Suprapubic skin (tissue), 4 donors: ENCODE measurements at places on chromosomes 3 and 15.
A peak's percentile ranks its signal among the peaks of the same experiment; 100 is the strongest.

DNA sequence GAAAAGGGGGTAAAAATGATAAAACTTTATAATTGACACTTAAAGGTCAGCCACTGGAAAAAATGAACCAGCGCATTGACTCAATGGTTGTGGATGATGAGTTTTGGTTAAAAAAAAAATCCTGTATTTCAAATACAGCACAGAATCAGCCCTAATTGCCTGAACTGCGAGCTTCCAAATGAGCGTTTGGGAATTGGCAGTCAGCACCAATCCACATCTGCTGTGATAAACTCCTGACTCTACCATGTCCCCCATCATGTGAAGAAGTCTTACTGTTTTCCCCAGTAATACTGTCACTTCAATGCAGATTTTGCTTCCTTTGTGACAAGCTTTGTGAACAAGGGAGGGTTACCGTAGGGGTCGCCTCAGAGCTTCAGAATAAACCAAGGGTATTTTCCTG lies 235.4 kb downstream of the EBLN2 start:
- H3K27me3 ChIP-seq = peaks cover 2% of the 10 kb centered on the region
- no peaks in the 10 kb centered on the region for H3K36me3 ChIP-seq

GRCh38 chr3:1381647-1382036 lies 288.8 kb downstream of the CNTN6 start:
- no peaks in the 10 kb centered on the region for H3K36me3 ChIP-seq
- H3K27me3 ChIP-seq = no peaks in the 10 kb centered on the region
- DNase-seq = no peak
- H3K4me3 ChIP-seq = no peak overlapping the region
- H3K27ac ChIP-seq = no peak overlapping the region

- no peaks in the 10 kb centered on the region for H3K27me3 ChIP-seq
- peaks cover 6% of the 10 kb centered on the region for H3K36me3 ChIP-seq
- DNase-seq = no peak
- peak overlapping the region; percentile 73 for H3K27ac ChIP-seq
These were observed 11.8 kb downstream of the TNK2 start for GRCh38 chr3:195896361-195897080.

DNA sequence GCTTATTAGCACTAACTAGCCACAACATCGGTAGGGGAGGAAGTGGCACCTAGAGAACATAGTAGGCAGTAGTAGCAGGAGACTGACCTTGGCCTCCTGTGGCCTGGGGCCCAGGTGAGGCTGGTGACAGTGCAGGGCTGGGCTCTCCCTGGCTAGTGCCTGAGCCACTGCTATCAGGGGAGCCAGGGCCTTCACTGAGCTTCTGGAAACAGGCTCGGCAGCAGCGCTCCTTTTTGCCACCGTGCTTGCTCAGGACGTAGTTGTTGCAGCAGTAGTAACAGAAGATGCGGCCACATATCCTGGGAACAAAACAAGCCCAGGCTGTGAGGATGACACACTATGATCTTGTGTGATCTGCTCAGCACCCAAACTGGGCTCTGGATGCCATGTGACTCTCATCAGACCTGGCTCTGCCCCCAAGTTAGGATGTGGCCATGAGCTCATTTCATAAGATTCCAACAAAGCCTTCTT lies 15.1 kb downstream of the CXCR6 start:
- peak; percentile 82 for DNase-seq
- peak overlapping the region; percentile 58 for H3K27ac ChIP-seq
- peaks cover 99% of the 10 kb centered on the region for H3K36me3 ChIP-seq

- H3K4me1 ChIP-seq = peaks cover 9% of the 10 kb centered on the region
- no peak overlapping the region for H3K27ac ChIP-seq
- no peak for DNase-seq
- no peak overlapping the region for H3K4me3 ChIP-seq
- H3K27me3 ChIP-seq = no peaks in the 10 kb centered on the region
These were observed 189.8 kb downstream of the MBNL1 start for GRCh38 chr3:152458376-152459117.

DNA sequence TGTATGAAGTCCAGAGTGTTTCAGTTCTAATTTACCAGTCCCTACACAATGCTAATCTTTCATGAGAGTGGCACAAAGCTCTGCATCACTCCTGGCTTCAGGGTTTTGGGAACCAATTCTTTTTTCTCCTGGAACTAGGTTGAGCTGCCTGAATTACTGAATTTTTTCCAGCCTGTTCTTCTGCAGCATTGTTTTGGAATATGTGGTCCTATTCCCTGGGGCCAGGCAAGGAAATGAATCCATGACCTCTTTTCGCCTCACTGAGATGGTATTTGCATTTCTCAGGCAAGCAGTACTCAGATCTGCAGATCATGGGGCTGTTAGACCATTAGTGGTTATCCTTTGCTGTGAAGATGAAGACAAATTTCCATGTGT lies 25.6 kb upstream of the GPR171 start:
- no peaks in the 10 kb centered on the region for H3K27me3 ChIP-seq
- no peak overlapping the region for H3K4me3 ChIP-seq
- H3K36me3 ChIP-seq = no peaks in the 10 kb centered on the region
- peaks cover 23% of the 10 kb centered on the region for H3K4me1 ChIP-seq
- no peak for DNase-seq

- H3K27me3 ChIP-seq = no peaks in the 10 kb centered on the region
- peaks cover 39% of the 10 kb centered on the region for H3K36me3 ChIP-seq
- no peaks in the 10 kb centered on the region for H3K4me1 ChIP-seq
- no peak for DNase-seq
These were observed 58.9 kb downstream of the ABCC5 start for GRCh38 chr3:183958775-183959174.

GRCh38 chr3:74824366-74824765 lies 209.9 kb upstream of the CNTN3 start:
- no peak overlapping the region for H3K4me3 ChIP-seq
- H3K4me1 ChIP-seq = no peaks in the 10 kb centered on the region
- H3K27ac ChIP-seq = no peak overlapping the region

- no peaks in the 10 kb centered on the region for H3K27me3 ChIP-seq
- peaks cover under 1% of the 10 kb centered on the region for H3K4me1 ChIP-seq
- H3K4me3 ChIP-seq = no peak overlapping the region
- H3K36me3 ChIP-seq = peaks cover 4% of the 10 kb centered on the region
- DNase-seq = no peak
These were observed 5.8 kb upstream of the TATDN2 start for GRCh38 chr3:10242182-10243065.

DNA sequence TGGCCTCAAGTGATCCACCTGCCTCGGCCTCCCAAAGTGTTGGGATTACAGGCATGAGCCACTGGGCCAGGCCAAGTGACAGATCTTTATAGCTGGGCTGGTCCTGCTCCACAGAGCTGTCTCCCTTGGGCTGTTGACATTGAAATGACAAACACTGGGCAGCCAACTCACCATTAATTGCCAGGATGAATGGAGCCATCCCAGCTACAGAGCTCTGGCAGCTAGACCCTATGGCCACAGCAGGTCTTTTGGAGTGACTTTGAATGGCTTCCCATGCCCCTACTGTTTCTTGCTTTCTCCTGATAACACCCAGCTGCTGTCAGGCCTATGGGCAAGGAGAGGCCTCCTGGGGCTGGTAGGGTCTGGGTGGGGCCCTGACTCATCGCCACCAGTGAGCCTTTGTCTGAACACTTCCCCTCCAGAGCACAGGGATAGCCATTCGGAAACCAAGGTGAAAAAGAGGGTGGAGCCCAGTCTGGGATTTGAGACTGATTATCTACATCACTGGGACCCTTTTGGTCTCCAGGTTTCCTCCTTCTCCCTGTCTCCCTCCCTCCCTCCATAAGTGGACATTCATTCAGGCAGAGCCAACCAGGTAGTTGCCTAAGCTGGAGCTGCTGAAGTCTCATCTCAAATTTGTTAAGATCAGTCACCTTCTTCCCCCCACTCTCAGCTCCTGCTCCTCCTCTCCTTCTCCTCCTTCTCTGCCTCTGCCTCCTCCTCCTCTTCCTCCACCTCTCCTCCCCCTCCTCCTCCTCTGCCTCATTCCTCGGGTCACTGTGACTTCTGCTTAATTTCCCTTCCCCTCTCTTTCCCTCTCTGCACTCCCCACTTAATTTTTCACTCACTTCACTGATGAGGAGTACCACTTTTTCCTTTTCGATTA lies 34.0 kb downstream of the BHLHE40 start:
- no peak overlapping the region for H3K27ac ChIP-seq
- no peak overlapping the region for H3K4me3 ChIP-seq

GRCh38 chr3:115710799-115711198 lies 87.5 kb downstream of the GAP43 start:
- no peaks in the 10 kb centered on the region for H3K27me3 ChIP-seq
- no peak overlapping the region for H3K27ac ChIP-seq
- no peaks in the 10 kb centered on the region for H3K36me3 ChIP-seq
- no peak overlapping the region for H3K4me3 ChIP-seq
- no peaks in the 10 kb centered on the region for H3K4me1 ChIP-seq

DNA sequence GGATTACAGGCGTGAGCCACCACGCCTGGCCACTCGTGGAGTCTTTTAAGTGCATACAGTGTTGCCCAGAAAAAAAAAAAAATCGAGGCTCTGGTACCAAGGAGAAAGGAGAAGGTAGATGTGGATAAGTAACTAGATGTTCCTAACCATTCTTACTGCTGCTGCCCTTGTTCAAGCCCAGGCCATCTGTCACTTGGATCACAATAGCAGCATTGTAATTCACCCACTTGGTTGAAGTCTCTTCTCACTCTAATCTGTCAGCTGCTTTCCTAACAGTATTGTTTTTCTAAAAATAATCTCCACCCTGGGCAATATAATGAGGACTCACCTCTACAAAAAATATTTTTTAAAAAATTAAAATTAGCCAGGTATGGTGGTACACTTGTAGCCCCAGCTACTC lies 58.0 kb upstream of the CRTC3 start:
- no peaks in the 10 kb centered on the region for H3K4me1 ChIP-seq
- no peaks in the 10 kb centered on the region for H3K27me3 ChIP-seq
- H3K27ac ChIP-seq = no peak overlapping the region
- H3K36me3 ChIP-seq = peaks cover 96% of the 10 kb centered on the region
- no peak for DNase-seq

DNA sequence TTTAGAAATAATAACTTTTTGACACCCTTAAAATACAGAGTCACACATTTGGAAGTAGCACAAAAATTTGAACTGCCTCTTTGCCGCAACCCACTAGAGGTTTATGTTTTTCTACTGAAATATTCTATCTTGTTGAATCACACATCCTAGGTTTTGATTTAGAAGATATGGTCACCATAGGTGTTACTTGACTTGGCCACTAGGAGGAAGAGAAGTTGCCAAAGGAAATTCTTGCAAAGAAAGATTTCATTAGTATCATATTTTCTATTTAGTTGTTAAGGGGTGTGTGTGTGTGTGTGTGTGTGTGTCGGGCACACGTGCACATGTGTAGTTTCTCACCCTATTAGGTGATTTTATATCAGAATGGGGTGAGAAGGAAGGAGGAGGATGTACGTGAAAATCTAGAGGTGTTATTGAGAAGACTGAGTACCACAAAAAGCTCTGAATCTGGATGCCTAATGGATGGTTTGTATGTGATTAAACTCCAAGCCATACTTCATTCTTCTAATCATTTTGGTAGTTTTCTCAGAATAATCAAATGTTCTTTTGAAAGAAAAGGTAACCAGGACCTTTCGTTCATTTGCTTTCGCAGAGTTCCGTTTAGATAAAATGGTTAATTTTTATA lies 31.5 kb downstream of the ZFAND6 start:
- no peak overlapping the region for H3K4me3 ChIP-seq
- H3K27me3 ChIP-seq = no peaks in the 10 kb centered on the region
- peaks cover 31% of the 10 kb centered on the region for H3K4me1 ChIP-seq
- no peak for DNase-seq

DNA sequence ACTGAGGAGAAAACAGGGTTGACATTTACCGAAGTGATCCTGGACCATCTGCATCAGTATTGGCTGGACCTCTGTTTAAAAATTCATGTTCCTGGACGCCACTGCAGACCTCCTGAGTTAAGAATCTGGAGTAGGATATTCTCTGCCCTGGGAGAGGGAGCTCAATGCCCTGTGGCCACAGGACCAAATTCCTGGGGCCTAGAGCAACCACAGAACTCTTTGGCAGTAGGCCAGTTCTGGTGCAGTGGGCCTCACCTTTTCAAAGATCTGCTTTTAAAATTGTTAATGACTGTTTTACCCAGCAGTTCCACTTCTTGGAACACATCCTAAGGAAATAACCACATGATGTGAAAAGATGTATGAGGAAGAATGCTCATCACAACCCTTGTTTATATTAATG lies 133.3 kb upstream of the ADPGK start:
- H3K36me3 ChIP-seq = no peaks in the 10 kb centered on the region
- no peaks in the 10 kb centered on the region for H3K27me3 ChIP-seq
- H3K4me3 ChIP-seq = no peak overlapping the region

DNA sequence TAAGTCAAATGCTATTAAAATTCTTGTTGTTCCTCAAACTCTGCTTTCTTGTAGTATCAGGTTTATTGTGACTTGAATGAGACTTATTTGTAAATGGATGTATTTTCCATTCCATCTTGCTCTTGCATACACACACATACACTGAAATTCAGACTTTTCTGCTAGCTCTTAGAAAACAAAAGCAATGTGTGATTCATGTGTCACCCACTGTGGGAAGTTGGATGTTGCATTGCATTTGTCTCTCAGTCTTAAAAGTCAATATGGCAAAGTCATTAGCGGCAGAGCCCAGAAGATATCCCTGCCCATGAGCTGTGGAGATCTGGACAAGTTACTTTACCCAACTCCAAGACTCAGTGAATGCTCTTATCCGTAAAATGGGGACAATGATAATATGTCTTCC lies 357.2 kb upstream of the TPRG1 start:
- H3K27ac ChIP-seq = no peak overlapping the region
- no peak for DNase-seq
- H3K4me3 ChIP-seq = no peak overlapping the region
- peaks cover 9% of the 10 kb centered on the region for H3K4me1 ChIP-seq

- no peaks in the 10 kb centered on the region for H3K27me3 ChIP-seq
- no peak for DNase-seq
- H3K4me1 ChIP-seq = no peaks in the 10 kb centered on the region
These were observed 101.0 kb upstream of the IGSF10 start for GRCh38 chr3:151561878-151562277.

- H3K27ac ChIP-seq = no peak overlapping the region
- H3K27me3 ChIP-seq = no peaks in the 10 kb centered on the region
- H3K4me1 ChIP-seq = peaks cover 14% of the 10 kb centered on the region
- DNase-seq = peak; percentile 59
- H3K36me3 ChIP-seq = no peaks in the 10 kb centered on the region
These were observed 124.2 kb upstream of the SMAD3 start for GRCh38 chr15:66941108-66941711.

- no peak overlapping the region for H3K27ac ChIP-seq
- no peaks in the 10 kb centered on the region for H3K4me1 ChIP-seq
- no peaks in the 10 kb centered on the region for H3K36me3 ChIP-seq
- no peak overlapping the region for H3K4me3 ChIP-seq
- no peaks in the 10 kb centered on the region for H3K27me3 ChIP-seq
- DNase-seq = peak; percentile 50
These were observed 43.5 kb downstream of the CFAP92 start for GRCh38 chr3:128950223-128950938.

- H3K4me1 ChIP-seq = peaks cover 5% of the 10 kb centered on the region
- H3K36me3 ChIP-seq = no peaks in the 10 kb centered on the region
- peaks cover 7% of the 10 kb centered on the region for H3K27me3 ChIP-seq
- no peak overlapping the region for H3K4me3 ChIP-seq
- no peak for DNase-seq
These were observed 240.7 kb upstream of the TBC1D5 start for GRCh38 chr3:17983106-17983505.
